ENCODE measurements at places on chromosomes 1 and 21. TPM values are rescaled to one million over a fixed set of nuclear protein-coding genes. Genes with fewer than 3 reads are reported as not detected.

Gene DEGS1
- 54.3 TPM for total RNA-seq

Gene VPS45
- 47.3 TPM for total RNA-seq

Gene PTP4A2
- 330 TPM for total RNA-seq

Gene OR2L2
- not detected for total RNA-seq

All from stomach (tissue), 19 donors.